ENCODE measurements at places on chromosomes 1 and 21. TPM values are rescaled to one million over a fixed set of nuclear protein-coding genes. Genes with fewer than 3 reads are reported as not detected.

DNA sequence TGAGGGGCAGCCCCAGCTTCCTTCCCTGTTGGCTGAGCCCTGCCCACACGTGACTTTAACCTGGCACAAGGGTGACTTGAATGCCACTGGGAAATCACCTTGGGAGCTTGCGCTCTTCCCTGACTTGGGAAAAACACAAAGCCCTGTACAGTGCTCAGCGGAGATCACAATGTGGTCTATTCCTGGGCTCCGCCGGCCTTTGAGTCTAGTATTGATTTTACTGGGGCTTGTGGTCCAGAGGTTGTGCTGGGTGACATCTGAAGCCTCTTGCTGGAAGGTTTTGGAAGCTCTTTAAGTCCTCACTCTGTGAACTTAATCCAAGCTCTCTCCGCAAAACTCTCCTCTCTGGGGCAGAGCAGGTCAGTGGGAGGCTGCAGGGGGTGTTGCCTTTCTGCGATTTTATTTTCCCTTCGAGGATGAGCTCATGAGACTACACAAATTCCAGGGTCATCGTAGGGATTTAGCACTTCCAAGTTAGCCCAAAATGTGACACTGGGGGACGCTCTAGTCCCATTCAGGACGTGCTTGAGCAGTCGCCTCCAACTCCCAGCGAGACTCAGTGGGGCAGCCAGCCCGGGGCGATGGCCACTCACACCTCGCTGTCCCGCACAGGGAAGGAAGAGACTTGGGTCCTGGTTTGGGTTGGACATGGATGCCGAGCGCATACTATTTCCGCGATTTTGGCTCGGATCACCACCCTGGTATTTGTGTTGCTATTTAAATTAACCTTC, 291.9 kb upstream of the AJAP1 start:
- DNase-seq = no peak

GRCh38 chr1:155527677-155528076, 34.9 kb downstream of the ASH1L start:
- no peak for DNase-seq

GRCh38 chr1:52358851-52359497, 7.0 kb downstream of the CC2D1B start:
- no peak for DNase-seq

GRCh38 chr21:20946701-20947100, 51.5 kb upstream of the NCAM2 start:
- DNase-seq = no peak

GRCh38 chr1:84525779-84526178, 19.4 kb upstream of the GNG5 start:
- DNase-seq = no peak

- DNase-seq = no peak
Observed at GRCh38 chr1:148373192-148373925, 109.7 kb downstream of the PPIAL4G start.

- no peak for DNase-seq
Observed at GRCh38 chr1:83901547-83902155, 97.3 kb downstream of the TTLL7 start.

DNA sequence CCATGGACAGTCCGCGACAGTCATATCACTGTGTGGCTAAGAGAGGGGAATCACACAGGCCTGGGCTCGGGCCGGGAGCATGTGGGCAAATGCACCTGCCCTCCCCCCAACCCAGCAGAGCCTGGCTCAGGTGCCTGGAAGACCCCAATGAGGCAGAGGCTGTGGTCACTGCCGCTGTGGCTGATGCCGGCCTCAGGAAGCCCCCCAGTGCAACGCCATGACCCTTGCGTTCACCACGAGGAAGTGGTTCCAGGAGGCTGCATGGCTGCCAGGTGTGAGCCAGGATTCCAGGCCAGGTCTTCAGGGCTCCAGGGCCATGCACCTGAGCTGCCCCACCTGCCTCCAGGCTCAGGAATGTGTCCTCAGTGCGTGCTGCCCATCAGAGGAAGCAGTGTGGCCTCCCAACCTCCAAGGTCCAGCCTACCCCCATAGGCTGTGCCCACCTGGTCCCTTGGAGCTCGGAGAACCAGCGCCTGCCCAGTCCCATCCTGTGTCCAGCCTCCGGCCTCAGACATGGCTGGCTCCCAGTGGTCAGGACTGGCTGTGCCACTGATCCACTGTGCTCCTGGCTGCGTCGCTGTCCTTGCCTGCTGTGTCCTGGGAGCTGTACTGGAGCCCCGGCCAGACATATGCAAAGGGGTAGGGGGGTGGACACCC, 8.0 kb downstream of the ARHGEF16 start:
- DNase-seq = no peak

GRCh38 chr1:90616395-90616794, 100.7 kb downstream of the BARHL2 start:
- DNase-seq = no peak

Gene XCL1
- total RNA-seq = not detected

Gene ROR1
- total RNA-seq = 46.1 TPM

Gene CATSPERE
- total RNA-seq = 3.1 TPM

Gene FYB2
- total RNA-seq = not detected

Gene NR5A2
- 4.2 TPM for total RNA-seq

Gene SEC16B
- 17.4 TPM for total RNA-seq
